ENCODE measurements at places on chromosomes 12 and 14. TPM values are rescaled to one million over a fixed set of nuclear protein-coding genes. Genes with fewer than 3 reads are reported as not detected.

Gene CLEC2A
- not detected for total RNA-seq

- DNase-seq: no peak
Observed at GRCh38 chr12:34119366-34119765, 97.1 kb downstream of the ALG10 start.

GRCh38 chr14:75496755-75497154 is 25.5 kb upstream of the BATF start:
- no peak for DNase-seq

- DNase-seq: no peak
Observed at GRCh38 chr12:86590296-86590695, 334.1 kb upstream of the MGAT4C start.

GRCh38 chr12:6235906-6236640 is 35.9 kb downstream of the CD9 start:
- DNase-seq: no peak

GRCh38 chr12:89414322-89414721 is 62.0 kb upstream of the DUSP6 start:
- DNase-seq: no peak

Gene KRT74
- not detected for total RNA-seq

GRCh38 chr14:103378038-103378854 is 7.0 kb upstream of the MARK3 start:
- no peak for DNase-seq

Gene CMKLR1
- total RNA-seq: 8.4 TPM

GRCh38 chr14:71361336-71361735 is 454.1 kb downstream of the PCNX1 start:
- DNase-seq: no peak

DNA sequence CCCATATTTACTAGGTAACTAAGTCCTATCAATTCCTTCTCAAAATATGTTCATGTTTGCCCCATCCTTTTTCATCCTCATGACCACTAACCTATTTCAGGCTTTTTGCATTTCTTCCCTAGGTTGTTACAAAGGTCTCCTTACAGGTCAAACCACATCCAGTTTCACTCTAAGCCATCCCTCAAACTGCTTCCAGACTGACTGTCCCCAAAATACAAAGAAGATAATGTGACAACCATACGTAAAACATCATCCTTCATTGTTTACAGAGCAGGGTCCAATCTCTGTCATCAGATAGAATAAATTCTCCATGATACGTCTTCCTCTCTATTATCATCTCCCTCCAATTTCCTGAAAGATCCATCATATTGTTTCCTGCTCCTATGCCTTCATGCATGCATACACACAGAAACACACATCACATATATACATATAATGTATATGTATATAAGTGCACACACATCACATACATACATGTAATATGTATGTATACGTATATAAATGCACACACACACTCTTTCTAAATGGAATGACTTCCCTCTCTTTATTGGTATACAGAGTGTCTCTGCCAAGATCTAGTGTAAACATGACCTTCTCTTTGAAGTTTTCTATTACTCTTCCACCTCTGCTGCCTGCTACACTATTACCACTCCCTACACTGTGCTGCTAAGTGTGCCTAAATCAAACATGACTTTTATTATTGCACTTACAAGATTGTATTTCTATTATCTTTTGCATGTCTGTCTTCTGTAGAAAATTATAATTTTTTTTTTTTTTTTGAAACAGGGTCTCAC is 30.7 kb upstream of the EPS8 start:
- DNase-seq: no peak

GRCh38 chr12:57611827-57612710 is 834 bp downstream of the ARHGEF25 start:
- DNase-seq: no peak

DNA sequence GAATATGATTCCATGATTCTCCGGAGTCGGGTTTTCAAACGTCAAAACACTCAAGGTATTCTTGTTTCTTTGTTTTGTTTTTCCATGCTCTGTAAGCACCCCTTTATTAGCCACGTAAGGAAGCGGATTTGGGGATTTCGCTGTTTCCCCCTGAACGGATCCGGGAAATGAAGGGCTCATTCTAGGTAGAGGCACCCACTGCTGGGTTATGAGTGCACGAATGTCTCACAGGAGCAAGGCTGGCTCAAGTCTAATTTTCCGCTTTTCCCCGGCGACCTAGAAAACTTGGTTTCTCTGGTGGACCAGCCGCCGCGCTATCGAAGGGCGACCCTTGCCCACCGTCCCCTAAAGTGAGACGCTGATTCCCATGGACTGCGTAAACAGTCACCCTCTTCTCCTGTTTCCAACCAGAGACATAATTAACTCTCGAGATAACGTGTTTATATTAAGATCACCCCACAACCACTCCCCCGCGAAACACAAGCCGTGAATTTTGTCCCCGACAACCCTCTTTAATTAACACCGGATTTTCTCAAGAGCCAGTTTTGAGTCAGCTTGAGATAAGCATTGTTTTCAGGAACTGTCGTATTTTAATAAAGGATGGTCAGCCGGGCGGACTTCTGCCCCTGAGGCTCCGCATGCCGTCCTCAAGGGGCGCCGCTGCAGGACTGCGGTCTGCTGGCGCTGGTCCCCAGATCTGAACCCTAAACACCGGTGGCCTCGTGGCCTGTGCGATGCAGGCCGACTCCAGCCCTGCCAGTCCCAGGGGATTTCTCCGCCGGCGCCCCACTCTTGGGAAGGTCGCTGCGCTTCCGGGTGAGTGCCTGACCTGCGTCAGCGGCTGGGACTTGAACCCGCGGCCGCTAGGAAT is 515 bp upstream of the ABCC9 start:
- DNase-seq: peak; percentile 34

GRCh38 chr12:12610711-12611110 is 965 bp upstream of the CREBL2 start:
- no peak for DNase-seq
